ENCODE measurements at places on chromosomes 12 and 14. TPM values are rescaled to one million over a fixed set of nuclear protein-coding genes. Genes with fewer than 3 reads are reported as not detected.
A peak's percentile ranks its signal among the peaks of the same experiment; 100 is the strongest.

- DNase-seq: peak; percentile 75
Measured at GRCh38 chr14:23294734-23295561, 7.7 kb downstream of the PPP1R3E start.

DNA sequence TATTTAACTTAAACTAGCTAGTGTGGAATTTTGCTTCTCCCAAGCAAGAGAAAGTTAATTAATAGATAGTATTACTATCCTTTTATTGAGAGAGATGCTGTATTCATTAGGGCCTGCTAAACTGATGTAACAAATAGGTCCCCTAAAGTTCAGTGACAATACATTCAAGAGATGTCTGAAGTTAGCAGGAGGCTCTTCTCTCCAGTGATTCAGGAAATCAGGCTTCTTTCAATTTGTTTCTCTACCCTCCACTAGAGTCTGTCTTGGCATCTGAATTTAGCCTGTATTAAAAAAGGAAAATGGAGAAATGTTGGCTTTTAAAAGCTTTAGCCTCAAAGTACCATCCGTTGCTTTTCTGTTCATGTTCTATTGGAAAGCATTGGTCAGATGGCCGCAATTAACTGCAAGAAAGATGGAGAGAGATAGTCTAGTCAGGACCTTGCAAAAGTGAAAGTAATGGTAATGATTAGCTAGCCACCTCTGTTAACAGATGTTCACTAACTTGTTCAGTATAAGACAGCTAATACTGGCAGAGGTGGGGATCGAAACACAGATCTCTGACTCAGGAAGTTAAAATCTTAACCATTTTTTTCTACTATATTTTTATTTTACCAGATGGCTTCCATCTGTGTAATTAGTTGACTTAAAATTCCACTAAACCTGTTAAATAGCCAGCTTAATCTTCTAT, 786.8 kb downstream of the TMTC2 start:
- DNase-seq: no peak

- no peak for DNase-seq
Measured at GRCh38 chr12:12123036-12123604, 52.4 kb downstream of the BCL2L14 start.

- DNase-seq: no peak
Measured at GRCh38 chr12:22016982-22017381, 29.0 kb upstream of the CMAS start.

- DNase-seq: no peak
Measured at GRCh38 chr12:50482571-50482970, 22.2 kb upstream of the DIP2B start.

- peak; percentile 83 for DNase-seq
Measured at GRCh38 chr12:78229591-78230101, 399.0 kb downstream of the NAV3 start.

DNA sequence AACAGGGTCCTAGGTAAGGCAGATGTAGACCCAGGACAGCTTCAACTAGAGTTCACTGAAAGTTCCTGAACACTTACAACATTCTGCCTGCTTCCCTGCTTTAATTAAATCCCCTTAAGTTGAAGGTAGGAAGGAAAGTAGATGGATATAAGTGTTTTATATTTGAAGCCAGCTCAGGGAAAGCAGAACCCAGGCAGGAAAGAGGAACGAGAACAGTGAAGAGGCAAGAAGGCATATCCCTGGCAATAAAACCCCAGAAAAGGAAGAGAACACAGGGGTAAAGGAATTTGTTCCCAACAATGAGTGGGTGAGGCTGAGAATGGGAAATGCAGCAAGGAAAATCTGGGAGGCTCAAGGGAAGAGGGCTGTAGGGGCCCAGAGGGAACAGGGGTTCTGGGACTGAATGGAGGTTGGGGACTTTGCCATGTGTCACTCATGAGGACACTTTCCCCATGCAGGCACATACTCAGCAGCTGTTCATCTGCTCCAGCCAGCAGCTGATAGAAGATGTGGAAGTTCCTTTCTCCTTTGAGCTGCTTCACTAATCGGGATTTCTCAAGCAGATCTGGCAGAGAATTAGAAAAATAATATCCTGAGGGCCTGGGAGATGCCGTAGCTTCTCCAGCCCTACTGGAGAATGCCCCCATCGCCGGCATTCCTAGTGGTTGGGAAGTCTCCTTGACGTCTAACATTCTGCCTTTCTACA, 3.7 kb downstream of the MYO1A start:
- no peak for DNase-seq

DNA sequence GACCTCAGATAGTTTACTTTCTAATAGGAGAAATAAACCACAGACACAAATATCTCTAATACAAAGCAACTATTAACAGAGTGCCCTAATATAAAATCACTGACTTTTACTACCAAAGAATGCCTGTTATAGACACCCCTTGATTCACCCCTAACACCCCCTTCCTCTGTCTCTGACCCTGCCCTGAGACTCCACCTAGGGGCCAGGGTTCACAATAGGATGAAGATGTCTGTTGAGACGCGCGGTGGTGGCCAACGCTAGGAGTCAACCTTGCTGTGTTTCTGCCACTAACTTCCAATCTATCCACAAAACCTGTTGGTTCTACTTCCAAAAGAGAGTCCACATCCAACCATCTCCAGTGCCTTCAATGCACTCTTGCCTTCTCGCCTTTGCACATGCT, 10.9 kb upstream of the TC2N start:
- DNase-seq: peak; percentile 28

GRCh38 chr12:2403221-2403976, 350.6 kb downstream of the CACNA1C start:
- DNase-seq: no peak

DNA sequence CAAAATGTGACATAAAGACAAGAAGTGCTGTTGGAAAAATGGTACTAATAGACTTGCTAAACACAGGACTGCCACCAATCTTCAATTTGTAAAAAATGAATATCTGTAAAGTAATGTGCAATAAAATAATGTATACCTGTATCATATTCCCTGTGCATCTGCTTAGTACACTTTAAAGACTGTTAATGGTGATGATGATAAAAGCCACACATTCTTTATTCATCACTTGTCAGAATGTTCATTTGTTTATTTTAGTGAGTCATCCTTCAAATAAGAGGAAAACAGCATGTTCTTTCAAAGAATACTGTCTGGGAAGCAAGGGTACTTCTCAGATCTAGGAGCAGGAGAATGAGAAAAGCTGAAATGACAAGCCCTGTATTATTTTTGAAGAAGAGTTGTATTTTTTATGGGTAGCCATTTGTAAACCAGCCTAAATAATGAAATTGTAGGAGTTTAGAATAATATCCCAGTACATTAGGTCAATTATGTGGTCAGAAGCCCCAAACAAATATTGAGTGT, 78.3 kb upstream of the PSMA6 start:
- no peak for DNase-seq

DNA sequence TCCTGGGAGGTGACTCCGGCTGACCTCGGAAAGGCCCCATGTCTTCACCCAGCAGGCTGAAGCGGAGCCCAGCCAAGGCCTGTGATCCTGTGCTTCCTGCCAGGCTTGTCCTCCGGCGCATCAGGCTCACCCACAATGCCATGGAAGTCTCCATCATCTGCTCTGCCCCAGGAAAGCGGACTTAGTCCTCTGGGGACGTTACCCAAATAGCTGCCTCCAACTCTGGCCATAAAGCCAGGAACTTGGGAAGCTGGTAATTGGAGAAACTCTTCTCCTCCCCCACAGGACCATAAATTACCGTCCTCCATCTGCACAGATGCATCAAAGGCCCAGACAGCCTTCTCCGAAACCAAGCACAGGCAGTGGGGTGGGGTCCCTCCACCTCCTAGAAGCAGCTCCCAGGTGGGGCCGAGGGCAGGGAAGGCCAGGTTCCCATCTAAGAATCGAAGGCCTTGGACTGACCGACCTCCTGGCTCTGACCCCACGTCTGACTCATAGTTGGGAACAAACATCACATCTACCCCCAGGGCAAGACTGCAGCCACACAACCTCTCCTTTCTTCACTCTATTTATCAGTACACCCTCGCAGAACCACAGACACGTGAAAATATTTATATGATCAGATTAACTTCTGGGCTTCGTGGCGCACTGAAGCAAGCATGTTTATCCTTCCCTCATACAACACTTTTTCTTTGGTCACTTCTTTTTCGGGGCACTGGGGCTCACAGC, 56.4 kb downstream of the PITPNM2 start:
- DNase-seq: no peak

The MORN3 gene
- 0.36 TPM for polyA plus RNA-seq

The GDF3 gene
- polyA plus RNA-seq: 32.0 TPM

The PLCZ1 gene
- polyA plus RNA-seq: not detected

The BEST3 gene
- polyA plus RNA-seq: not detected

The ZFYVE1 gene
- polyA plus RNA-seq: 3.7 TPM

The CNIH1 gene
- 141 TPM for polyA plus RNA-seq

The DUSP6 gene
- polyA plus RNA-seq: 117 TPM

The ASCL1 gene
- 0.37 TPM for polyA plus RNA-seq
